ENCODE measurements at places on chromosomes 11 and 22. TPM values are rescaled to one million over a fixed set of nuclear protein-coding genes. Genes with fewer than 3 reads are reported as not detected.

The ANO5 gene
- total RNA-seq, result not detected

The GGTLC3 gene
- total RNA-seq, result not detected

The SCGB1C1 gene
- not detected for total RNA-seq

The KBTBD3 gene
- 2.9 TPM for total RNA-seq

The NRXN2 gene
- total RNA-seq, result not detected

DNA sequence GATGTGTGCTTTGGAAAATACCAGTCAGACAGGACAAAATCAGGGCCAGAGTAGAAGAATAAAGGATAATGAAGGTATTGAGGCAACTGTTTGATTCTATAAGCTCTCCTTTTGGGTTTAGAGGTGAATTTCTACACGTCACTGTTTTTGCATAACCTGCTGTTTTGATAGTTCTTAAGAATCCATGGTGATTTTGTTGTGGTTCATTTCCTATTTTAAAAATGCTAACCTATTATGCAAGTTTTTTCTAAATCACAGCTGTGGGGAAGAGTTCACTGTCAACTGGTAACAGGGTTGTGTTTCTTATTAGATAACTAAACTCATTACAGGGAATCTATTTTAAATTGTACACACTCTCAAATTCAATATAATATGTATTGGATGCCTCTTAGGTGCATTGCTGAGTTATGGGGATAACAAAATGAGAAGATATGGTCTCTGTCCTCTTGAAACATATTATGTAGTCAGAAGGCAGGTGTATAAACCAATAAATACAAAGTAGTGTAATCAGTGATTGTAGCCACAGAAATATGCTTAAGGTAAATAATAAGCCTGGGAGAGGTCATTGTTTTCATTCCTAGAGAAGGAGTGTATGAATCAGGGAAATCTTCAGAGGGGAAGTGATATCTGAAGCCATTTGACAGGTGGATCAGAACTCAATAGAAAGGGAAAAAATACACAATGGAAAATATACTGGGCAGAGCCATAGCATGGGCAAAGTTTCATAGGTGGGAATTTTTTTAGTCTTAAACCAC, 192.5 kb downstream of the FAT3 start:
- DNase-seq, result no peak

DNA sequence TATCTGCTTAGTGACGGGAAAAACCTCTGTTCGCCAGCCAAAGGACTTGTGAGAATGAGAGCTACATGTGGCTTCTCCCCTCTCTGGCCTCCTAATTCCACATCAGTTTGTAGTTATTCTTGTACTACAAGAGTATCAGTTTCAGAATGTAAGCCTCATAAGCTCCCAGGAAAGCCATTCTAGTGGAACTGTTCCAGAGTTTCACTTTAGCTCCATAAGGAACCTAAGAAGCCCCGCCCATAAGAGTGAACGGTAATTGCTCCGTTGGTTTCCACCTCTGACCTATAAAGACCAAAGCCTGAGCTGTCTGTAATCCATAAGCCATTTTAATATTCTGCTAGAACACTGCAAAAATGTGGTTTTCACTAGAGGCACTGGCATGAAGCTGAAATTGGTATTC, 53.0 kb downstream of the SIK3 start:
- DNase-seq, result peak; percentile 47

DNA sequence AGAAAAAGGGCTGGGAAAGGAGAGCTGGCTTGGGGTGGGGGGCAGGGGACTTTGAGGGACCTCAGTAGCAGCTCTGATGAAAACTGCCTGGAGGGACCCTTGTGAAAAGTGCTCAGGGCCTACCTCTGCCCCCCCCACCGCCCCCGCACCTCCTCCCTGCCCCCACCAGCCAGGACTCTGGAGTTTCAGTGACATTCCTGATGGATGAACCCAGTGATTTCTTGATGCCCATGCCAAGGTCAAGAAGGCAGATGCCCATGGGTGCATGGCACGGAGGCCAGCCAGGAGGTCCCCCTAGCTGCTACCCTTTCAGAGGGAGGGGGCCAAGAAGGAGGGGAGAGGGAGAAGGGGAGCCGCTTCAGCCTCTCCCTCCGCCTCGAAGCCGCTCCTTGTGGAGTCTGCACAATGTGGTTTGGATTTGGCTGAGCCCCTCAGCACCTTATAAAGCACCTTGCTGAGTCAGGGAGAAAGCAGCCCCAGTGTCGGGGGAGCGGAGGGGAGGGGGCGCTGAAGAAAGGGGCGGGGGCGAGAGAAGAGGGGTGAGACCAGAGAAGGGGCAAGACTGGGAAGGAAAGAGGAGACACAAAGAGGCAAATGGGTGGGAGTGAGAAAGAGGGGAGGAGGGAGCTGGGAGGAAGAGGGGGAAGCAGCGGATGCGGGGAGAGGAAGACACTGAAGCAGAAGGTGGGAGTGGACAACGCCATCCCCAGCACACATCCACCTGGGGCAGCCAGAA, 2.1 kb upstream of the CLCF1 start:
- DNase-seq, result no peak

DNA sequence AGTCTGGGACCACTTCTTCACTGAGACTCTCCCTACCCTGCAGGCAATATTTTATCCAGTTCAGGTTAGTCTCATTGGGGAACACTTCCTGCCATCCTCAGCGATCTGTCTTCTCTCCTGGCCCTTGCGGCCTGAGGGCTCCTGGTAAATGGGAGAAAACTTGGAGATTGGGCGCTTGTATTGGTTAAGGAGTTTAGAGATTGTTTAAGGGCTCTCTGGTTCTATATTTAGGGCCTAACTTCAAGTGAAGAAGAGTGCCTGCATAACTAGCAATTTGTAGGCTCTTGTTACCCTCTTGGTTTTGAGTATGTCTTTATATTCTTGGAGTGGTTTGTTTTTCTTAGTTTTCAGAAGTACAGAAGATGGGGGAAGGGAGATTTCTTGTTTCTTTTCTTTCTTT, 72.7 kb downstream of the TRAF6 start:
- DNase-seq, result no peak

DNA sequence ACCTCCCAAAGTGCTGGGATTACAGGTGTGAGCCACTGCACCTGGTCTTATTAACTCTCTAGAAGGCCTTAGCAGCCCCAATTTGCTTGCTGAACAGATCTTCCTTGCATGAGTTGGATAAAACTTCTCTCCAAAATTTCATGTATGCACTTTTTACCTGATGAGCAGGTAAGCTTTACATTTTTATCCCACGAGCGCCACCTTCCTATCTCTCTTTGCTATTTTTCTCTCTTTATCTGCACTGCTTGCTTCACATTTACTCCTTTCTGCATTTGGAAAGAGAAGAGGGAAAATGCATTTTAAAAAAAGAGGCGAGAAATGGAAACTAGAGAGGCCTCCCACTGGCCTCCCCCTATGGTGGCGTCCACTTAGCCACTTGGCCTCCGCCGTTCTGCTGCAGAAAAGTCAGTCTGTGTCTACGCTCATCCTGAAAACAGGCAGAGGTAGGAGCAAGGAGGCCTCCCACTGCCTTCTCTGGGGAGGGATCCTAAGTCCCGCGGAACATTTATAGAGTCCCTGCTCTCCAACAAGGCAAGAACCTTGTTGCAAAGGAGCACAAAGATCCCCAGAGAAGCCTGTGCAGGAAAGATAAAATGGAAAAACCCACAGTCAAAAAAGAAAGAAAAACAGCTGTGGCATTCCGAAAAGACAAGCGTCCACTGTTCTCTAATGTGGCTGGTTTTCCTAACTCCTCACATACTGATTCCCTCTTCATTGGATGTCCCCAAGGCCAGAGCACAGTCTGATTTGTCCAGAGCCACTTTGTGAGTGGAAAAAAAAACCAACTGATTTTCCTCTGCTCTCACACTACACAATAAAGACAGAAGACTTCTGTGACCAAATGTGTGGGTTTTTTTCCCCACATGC, 62.2 kb upstream of the INCENP start:
- peak; percentile 32 for DNase-seq

GRCh38 chr11:131692151-131692550, 321.7 kb downstream of the NTM start:
- no peak for DNase-seq

DNA sequence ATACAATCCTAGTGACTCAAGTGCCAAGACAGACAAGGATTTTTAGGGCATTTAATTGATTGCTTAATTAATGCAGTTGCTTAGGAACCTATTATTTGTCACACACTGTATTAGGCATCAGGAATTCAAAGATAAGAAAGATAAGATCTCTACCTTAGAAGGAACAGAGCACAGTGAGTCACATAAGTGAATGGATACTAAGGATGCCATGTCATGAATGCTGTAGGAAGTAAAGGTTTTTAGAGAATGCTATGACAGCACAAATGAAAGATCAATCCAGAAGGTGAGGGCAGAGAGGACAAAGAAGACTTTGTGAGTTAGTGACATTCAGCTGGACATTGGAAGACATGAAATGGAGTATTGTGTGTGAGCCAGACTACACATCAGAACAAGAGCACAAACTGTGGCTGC, 147.9 kb upstream of the DDI1 start:
- no peak for DNase-seq

GRCh38 chr11:118621784-118622375, 14.5 kb downstream of the PHLDB1 start:
- peak; percentile 23 for DNase-seq

- no peak for DNase-seq
These were observed 607 bp downstream of the CCDC82 start for GRCh38 chr11:96388891-96389719.

- DNase-seq, result peak; percentile 60
These were observed 18.9 kb downstream of the SHANK3 start for GRCh38 chr22:50691521-50691920.

DNA sequence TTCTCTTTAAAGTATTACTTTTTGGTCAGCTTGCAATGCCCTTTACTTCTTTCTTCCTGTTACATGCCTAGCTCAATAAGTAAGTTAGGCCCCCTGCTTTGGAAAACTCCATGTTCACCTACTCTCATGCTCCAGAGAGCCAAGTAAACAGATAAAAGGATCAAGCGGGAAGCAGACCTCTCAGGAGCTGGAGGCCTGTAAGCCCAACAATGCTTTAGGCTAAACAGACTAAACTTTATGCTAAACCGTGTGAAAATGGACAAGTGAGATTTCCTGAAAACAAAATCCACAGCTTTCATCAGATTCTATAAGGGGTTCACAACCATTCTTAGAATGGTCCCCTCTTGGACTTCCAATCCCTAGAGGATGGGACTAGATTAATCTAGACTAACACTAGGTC, 40.2 kb downstream of the CELF1 start:
- DNase-seq, result no peak

GRCh38 chr11:66820381-66820780, 22.9 kb upstream of the RCE1 start:
- DNase-seq, result no peak

DNA sequence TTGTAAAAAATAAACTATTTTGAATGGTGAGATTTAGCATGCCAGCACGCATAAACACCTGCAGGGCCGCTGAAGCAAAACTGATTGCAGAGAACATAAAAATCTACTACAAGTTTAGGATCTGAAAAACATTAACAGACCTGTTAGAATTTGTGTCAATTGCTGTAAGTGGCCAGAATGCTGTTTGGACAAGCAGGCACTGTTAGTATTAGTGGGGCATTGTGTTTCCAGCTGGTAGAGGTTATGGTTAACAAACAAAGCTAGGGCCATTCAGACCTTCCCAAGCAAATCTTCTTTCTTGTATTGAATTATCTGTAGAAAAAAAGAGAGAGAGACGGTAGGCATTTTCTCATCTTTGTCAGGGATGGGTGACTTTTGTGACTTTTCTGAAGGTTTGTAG, 57.6 kb upstream of the OLFML1 start:
- no peak for DNase-seq

DNA sequence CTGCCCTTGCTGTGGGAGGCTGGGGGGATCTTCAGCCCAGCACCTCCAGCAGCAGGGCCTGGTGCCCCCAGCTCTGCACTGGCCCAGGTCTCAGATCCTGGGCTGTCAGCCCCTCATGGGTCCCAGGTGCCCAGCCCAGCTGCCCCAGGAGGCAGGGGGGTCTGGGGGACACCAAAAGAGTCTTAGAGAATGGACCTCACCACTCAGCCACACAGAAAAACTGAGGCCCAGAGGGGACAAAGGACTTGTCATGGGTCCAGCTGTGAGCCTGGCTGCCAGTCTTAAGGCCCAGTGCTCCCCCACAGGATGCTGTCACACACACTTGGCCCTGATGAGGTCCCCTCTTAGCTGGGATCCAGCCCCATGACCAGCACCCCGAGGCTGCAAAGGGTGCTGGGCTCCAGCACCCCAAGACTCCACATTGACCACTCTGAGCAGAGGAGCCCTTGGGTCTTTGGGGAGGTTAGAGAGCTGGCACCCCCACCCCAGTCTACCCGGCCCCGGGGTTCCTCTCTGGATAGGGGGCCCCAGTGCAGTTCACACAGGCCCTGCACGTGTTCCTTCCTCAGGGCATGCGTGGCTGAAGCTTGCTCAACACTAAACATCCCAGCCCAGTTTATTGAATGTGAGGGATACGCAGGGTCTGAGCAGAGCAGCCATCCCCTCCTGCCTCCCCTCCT, 54.4 kb downstream of the IGLL5 start:
- no peak for DNase-seq

GRCh38 chr11:68411501-68411991, 49.0 kb upstream of the PPP6R3 start:
- DNase-seq, result no peak

DNA sequence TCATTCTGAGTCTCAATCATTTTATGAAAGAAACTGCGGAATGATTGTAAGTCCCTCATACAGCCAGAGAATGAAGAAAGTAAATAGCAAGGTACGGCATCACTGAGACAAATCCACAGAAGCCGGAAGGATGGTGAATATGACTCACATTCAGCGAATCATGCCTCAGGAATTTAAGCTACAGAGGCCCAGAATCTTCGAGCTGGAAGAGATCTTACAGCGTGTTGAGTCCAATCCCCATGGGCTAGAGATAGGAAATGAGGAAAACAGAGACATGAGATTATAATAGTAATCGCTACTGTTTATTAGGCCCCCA, 173.2 kb downstream of the KIF18A start:
- DNase-seq, result peak; percentile 88

DNA sequence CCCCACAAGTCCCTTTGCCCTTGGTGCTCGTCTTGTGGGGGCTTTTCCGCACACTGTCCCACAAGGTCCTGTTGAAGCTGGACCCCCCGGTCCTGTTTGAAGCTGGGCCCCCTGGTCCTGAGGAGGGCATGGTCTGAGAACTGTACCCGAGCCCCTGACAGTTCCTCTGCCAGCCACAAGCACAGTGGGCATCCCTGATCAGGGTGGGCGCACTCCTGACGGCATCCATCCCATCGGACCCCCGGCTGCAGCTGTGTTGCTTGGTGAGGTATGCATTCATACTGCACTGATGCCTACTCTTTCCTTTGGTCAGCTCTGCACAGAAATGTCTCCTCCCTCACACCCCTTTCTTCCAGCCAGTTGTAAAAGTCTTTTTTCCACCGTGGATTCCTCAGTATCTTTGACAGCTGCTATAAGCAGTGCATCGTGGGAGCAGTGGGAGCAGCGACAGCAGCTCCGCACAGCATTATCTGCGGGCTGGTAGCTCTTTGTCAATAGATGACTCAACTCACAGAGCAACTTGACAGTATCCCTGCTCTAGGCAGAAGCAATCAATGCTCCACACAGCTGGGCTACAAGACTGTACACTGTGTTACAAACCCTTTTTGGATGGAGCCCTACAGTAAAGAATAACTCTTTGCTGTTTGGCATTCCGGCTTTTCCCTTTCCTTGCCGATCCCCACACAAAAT, 1030.8 kb upstream of the CCDC90B start:
- no peak for DNase-seq
